HFFc6 (cell line): ENCODE measurements at places on chromosomes 11 and 22. TPM values are rescaled to one million over a fixed set of nuclear protein-coding genes. Genes with fewer than 3 reads are reported as not detected.

RBM4 gene
- 130 to 150 TPM (median 145 TPM) in 3 replicates for total RNA-seq

DNA sequence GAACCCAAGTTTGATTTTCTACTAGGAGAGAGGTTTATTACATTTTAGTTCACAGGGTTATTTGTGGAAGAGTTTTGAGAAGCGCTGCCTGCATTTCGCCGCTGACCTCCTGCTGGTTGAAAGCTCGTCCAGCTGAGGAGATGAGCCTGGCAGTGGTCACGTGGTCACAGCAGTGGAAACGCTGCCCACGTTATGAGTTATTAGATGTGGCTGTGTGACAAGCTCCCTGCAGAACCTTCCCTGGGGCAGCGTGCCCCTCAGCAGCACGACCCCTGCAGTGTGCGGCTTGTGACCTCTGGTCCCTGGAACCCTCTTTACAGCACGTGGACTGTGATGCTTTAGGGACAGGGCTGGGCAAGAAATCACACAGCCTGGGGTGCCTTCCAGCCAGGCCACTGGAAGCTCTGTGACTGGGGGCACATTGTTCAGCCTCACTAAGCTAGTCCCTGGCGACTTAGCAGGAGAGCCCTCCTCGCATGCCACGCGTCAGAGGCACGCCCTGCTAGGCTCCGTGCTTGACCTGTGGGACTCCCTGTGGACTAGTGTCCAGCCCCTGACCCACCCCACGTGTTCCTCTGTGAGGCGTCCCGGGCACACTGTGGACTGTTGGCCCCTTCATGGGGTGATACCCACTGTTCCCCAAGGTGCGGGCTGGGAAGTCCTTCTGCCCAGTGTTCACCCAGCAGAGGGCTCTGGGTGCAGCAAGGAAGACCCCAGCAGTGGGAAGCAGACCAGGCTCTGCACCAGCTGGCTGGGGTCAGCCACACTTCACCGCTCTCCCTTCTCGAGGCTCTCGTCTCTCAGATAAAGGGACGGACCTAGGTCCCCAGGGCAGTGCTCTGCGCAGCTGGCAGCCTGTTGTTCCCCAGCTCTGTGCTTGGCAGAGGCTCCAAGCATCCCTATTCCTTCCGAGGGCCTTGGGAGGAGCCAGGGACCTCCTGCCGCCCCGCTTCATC lies 349.5 kb downstream of the TBC1D22A start:
- peaks cover 28% of the 10 kb centered on the region for H3K4me1 ChIP-seq
- H3K36me3 ChIP-seq, result peaks cover 6% of the 10 kb centered on the region; the same call in 1 of the 2 replicates
- DNase-seq, result no peak
- no peak overlapping the region for H3K27ac ChIP-seq

EFEMP2 gene
- 320 to 341 TPM (median 335 TPM) in 3 replicates for total RNA-seq

DNA sequence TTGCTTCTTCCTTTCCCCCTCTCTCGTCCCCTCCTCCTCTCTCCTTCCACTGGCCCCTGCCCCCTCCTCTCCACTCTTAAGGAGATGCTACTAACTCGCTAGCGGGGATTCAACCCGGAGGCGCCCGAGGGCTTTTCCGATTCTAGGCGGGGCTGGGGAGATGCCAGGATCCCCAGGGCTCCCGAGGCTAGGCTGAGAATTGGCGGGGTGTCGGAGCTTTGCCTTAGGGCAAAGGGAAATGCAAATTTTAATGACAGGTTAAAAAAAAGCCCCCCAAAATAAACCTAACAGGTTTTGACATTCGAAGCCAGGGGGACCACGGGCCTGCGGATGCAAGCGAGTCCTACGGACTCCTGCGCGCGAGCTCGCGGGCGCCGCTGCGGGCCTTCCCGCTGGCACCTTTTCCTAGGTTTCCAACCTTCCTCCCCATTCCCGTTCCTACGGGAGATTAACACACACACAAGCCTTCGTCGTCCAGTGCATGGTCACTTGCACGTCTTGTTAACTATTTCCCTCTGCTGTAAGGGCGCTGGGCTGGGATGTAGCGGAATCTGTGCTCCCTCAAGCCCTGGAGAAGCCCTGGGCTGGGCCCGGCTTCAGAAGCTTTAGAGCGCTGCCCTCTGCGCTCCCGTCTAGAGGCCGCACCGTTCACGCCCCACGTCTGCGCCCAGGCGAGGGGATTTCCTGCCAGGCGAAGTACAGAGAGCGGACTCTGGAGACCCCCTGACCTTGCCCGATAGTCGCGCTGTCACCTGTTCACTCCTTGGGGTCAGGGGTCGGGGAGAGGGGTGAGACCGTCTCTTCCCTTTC lies 729 bp upstream of the ALX4 start:
- peaks cover 64% of the 10 kb centered on the region for H3K27me3 ChIP-seq
- no peak for DNase-seq
- H3K4me3 ChIP-seq, result peak overlapping the region; percentile 77; the same call in 1 of the 2 replicates
- H3K27ac ChIP-seq, result no peak overlapping the region
- H3K4me1 ChIP-seq, result no peaks in the 10 kb centered on the region; the same call in 1 of the 2 replicates
- no peaks in the 10 kb centered on the region for H3K36me3 ChIP-seq

GRCh38 chr11:63916837-63917691 lies at the start of gene RCOR2:
RCOR2 (minus strand) TSS chr11:63917164; CDS start chr11:63916456, 708 bp downstream.
- H3K4me3 ChIP-seq, result peak within 1 kb of the TSS; percentile 81
- peaks cover 6% of the 10 kb centered on the region; the same call in 1 of the 2 replicates for H3K4me1 ChIP-seq
- H3K27ac ChIP-seq, result no peak within 1 kb of the TSS
- peak; percentile 45 for DNase-seq
- no peaks in the 10 kb centered on the region; the same call in 1 of the 2 replicates for H3K27me3 ChIP-seq
